ENCODE measurements at places on chromosomes 7 and 10.
A peak's percentile ranks its signal among the peaks of the same experiment; 100 is the strongest.

DNA sequence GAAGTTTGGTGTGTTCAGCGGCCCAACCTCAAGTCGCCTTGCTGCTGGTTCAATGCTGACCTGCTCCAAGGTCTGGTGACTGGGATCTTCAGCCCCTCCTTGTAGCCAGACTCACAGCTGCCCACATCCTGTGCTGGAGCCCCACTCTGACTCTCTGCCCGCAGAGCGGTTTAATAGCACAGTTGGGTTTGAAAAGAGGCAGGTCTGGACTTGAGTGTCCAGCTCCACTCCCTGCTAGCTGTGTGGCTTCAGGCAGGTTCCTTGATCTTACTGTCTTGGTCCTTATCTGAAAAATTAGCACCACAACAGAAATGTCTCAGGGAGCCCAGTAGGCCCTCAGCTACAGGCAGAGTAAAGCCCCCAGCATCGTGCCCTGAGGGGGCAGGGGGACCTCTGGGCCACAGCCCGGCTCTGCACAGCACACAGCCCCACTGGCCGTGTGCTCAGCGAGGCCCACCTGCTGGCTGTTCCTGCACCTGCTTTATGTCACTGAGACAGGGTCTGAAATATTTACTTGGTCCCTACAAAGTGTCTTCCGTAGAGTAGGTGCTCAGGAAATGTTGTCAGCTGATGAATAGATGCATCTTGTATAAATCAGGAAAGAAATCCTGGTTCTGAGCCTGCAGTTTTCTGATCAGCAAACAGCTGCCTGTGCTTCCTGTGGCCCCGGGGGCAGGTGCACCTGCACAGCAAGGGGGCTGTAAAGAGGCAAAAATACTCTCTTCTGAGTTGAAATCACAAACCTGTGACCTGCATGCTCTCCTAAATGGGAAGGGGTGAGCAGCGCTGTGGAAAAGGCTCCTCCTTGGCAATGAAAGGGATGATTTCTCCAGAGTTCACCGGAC is 155.5 kb downstream of the SVIL start:
- no peak for DNase-seq

GRCh38 chr10:68330852-68331454 is 911 bp upstream of the HNRNPH3 start:
- DNase-seq: peak; percentile 69

- no peak for DNase-seq
Measured at GRCh38 chr7:151434549-151434948, 5.4 kb downstream of the CRYGN start.

GRCh38 chr10:102718220-102718619 is 3.8 kb downstream of the SFXN2 start:
- no peak for DNase-seq

GRCh38 chr7:68619526-68619925 is 978.7 kb upstream of the AUTS2 start:
- DNase-seq: no peak

DNA sequence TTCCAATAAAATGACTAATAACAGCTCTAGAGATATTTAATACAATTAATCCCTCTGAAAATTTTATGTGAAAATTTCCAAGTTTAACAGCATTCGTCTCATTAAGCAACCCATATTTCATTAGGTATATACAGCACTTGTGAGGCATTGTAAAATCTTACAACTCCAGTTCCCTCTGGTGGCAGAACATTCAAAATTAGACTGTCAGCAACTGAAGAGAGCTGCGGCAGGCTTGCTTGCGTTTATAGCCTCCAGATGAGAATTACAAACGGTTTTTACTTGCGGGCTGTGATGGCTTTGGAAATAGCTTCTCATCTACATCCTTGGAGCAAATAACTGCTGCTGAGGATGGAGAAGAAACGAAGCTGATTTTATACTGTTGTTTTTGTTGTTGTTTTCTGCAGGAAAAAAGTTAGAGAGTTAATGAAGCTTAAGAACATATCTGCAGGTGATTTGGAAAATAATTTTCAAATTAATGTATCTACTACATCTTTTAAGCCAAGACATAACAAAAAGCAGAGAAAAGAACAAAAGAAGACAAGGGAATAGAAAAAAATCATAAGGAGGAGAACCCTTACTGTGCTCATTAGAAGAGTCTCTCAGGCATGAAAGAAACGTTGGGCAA is 171.3 kb downstream of the MAGI2 start:
- peak; percentile 74 for DNase-seq

DNA sequence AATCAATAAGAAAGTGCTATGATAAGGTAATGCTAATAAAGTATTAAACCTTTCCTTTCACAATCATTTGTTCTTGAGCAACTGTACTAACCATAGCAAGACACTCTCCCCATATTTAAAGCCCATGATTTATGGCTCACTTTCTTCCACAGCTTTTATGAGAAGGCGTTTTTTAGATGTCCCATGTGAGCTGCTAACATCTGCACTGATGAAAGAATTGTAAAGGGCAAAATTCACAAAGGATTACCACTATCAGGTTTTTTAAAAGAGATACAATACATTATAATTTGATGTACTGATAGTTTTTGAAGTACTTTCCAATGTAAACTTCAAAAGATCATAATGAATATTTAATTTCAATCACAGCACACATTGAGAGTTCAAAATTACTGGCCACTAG is 75.7 kb downstream of the RNLS start:
- DNase-seq: no peak
